ENCODE measurements at places on chromosomes 13 and 19. TPM values are rescaled to one million over a fixed set of nuclear protein-coding genes. Genes with fewer than 3 reads are reported as not detected.
A peak's percentile ranks its signal among the peaks of the same experiment; 100 is the strongest.

GRCh38 chr13:44355621-44356020 is 18.0 kb upstream of the SERP2 start:
- no peak for DNase-seq

DNA sequence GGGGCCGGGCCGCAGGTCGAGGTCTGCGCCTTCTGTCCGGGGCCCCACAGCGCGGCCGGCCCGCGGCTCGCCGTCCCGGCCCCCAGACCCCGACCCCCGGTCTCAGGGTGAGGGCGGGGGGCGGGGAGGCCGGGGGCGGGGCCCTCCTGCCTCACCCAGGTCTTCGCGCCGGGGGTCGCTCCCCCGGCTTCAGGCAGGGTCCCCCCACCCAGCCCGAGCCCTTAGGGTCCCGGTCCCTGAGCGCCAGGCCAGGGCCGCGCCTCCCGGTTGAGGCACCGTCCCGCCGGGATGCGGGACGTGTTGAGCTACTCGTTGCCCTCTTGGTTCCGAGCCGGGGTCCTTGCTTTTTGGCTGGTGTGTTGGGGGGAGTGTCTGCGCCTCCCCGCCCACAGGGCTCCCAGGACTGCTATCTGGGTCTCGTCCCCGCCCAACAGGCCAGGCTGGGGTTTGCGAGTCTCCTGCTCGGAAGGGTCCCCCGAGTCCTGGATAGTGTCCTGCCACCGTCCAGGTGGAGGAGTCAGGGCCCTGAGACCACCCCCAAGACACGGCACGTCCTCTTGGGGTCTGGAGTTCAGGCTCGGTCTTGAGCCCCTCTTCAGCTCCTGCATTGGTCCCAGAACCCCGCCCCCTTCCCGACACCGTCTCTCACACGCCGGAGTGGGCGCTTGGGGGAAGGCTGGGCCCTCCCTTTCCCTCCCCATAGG is 452 bp downstream of the PIAS4 start:
- DNase-seq, result no peak

DNA sequence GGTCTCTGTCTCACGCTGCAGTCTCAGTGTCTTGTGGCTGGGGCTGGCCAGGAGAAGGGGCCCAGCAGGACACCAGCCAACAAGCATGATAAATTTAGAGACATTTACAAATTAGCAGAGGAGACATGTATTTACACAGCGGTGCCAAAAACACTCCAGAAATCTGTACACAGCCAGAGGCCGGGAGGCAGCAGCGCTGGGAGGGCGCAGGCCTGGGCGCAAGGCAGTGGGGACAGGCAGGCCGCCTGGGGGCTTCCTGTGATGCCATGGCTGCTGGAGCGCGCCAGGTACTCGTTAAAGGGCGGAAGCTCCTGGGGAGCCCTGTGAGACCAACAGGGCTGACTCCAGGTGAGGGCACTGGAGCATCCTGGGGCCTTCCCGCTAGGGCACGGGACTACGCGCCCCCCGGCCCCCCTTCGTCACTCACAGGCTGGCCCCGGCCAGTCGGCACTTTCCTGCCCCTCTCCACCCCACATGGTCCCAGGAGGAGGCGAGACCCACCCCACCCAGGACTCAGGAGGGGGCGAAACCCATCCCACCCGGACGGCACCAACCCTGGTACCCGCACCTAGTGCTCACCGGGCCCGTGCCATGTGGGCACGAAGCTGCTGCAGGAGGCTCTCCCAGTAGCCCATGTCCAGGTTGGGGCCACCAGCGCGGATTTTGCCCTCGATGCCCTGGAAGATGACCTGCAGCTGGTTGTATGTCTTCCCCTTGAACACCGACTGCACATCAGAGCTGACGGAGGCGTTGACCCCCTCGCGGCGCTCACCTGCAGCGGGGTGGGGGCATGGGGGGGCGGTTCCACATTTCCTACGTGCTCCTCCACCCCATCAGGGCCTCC is 7.4 kb upstream of the TBXA2R start:
- no peak for DNase-seq

DNA sequence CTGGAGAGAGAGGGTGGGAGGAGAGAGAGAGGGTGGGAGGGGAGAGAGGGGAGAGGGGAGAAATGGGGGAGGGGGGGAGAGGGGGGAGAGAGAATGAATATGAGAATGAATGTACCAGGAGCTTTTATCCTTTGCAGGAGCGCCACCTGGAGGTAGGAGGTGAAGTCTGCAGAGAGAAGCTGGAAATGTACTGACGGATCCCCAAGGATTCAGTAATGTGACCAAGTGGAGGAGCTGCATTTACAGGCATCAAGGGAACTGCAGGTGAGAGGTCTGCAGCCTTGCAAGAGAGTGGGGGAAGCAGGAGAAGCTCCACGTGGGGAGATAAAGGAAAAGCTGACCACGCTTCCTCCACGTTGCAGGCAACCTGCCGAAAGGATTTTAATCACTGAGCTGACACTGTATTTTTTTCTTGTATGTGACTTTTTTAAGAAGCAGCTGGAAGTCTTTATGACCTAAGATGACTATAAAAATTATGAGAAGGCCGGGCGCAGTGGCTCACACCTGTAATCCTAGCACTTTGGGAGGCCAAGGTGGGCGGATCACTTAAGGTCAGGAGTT is 33.7 kb downstream of the VSTM1 start:
- no peak for DNase-seq

- no peak for DNase-seq
Observed at GRCh38 chr13:97905517-97905916, 48.0 kb upstream of the IPO5 start.

The ZNF793 gene
- polyA plus RNA-seq, result 22.9 TPM

The TMTC4 gene
- polyA plus RNA-seq, result 37.5 TPM

- no peak for DNase-seq
Observed at GRCh38 chr13:58630794-58631193, 999.2 kb downstream of the PCDH17 start.

DNA sequence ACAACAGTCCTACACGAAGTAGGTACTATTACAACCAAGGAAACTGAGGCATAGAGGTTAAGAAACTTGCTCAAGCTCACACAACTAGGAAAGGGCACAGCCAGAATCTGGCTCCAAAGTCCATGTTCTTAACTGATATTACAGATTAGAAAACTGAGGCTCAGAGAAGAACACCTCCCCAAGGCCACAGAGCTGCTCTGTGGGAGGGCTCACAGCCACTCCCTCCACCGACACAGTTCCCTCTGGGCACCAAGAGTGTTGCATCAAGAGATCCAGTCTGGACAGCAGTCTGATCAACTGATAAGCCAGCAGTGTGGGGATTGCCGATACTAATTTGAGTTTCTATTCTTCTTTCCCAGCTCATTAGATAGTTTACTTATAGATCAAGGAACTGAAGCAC is 29.5 kb downstream of the SLC15A1 start:
- no peak for DNase-seq

- no peak for DNase-seq
Observed at GRCh38 chr13:32978278-32978677, 37.9 kb upstream of the KL start.

The ZNF699 gene
- 7.5 TPM for polyA plus RNA-seq

The FUT1 gene
- polyA plus RNA-seq, result 3.4 TPM

GRCh38 chr19:38684078-38684861 is 36.8 kb downstream of the ACTN4 start:
- no peak for DNase-seq

- no peak for DNase-seq
Observed at GRCh38 chr19:19409205-19409604, 3.7 kb downstream of the GATAD2A start.

The KLK2 gene
- 0.26 TPM for polyA plus RNA-seq

DNA sequence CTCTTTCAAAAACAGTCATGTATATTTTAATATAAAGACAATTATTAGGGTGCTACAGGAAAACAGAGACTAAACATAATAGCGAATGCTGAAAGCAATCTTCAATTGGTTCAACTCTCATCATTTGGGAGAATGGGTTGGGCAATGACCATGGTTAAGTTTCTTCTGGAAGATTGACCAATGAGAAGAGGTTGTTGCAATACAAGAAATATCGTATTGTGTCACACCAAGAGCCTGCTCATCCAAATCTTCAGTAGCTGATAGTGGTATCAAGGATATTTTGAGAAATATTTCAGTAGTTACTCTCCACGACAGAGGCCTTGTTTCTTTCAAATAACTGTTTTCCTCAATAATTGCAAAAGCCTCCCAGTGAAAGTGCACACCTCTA is 83.0 kb upstream of the FNDC3A start:
- DNase-seq, result no peak

GRCh38 chr19:19105365-19106055 is 32.8 kb downstream of the TMEM161A start:
- DNase-seq, result peak; percentile 58

The CACNA1A gene
- 3.1 TPM for polyA plus RNA-seq

The PNMA8C gene
- 0.50 TPM for polyA plus RNA-seq

DNA sequence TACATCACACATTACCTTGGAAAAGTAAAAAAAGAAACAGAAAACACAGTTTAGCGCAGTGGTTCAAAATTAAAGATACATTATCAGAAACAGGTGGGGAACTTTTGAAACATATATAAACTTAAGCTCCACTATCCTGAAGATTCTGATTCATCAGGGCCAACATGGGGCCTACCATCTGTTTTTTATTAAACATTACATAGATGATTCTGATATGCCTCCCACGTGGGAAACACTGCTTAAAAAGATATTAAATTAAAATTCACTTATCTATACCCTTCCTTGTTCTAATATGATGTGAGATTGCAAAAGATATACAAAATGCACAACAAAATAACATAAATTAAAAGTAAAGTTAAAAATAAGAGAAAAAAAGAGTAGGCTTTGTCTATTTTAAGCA is 125.0 kb downstream of the VWA8 start:
- DNase-seq, result no peak

DNA sequence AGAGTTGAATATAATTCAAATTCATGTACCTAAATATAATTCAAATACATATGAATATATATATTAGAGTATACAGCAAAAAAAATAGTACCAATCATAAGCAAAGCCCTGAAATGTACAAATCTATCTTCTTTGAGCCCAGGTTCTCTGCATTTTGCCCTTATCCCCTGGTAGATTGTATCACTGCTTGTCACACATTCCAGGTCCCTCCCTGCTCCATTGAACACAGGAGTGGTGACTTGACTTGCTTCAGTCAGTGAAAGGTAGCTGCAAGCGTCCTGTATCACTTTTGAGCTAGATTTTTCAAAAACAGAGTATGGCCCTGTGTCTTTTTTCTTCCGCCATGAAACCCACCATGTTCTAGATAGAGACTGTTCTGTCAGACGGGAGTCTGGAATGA is 369.4 kb downstream of the LIG4 start:
- no peak for DNase-seq

DNA sequence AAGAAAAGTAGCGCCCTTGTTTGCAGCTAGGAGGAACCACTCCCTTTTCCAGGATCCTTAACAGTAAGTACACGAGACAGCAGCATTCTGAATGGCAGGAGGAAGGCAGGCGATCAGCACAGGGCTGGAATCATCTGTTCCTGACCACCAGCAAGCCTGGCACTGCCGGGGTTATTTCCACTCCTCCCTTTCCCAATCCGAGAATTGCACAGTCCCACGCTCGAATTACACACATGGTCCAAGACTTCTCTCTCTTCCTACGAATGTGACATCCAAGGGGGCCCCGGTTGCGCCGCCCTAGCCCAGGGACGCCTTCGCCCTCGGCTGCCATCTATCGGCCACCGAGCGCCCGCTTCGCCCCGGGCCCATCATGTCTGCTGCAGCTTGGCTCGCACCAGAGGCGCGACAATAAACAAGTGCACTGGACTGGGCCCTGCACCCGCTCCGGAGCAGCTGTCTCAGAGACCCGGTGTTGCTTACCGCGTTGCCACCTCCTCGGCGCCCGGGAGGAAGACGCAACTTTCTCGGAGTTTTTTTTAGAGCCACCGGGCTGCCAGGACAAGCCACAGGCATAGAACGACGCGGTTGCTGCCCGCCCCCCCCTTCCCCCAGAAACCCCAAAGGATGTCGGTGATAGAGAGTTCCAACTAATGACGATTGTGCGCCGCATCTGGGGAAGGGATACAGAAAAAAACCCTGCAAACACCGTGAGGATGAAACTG is at the start of gene SLITRK5:
SLITRK5 (plus strand) TSS at position 341 of the 722 bp plus-strand sequence. CDS start 4,018 bp downstream, outside the sequence.
- no peak for DNase-seq

GRCh38 chr19:42303101-42303464 is 659 bp upstream of the PAFAH1B3 start:
- no peak for DNase-seq

The SLC17A7 gene
- polyA plus RNA-seq, result 0.62 TPM

GRCh38 chr13:110306340-110306959 is 507 bp downstream of the COL4A1 start:
- DNase-seq, result no peak

DNA sequence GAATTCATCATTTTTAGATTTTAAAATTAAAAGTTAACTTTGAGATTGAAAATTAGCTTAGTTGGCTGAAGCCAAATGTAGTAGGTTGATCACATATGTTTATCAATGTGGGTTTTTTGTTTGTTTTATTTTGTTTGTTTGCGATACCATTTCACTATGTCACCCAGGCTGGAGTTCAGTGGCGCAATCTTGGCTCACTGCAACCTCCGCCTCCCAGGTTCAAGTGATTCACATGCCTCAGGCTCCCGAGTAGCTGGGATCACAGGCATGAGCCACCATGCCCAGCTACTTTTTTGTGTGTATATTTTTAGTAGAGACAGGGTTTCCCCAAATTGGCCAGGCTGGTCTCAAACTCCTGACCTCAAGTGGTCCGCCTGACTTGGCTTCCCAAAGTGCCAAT is 665.7 kb upstream of the SLC10A2 start:
- no peak for DNase-seq

- no peak for DNase-seq
Observed at GRCh38 chr19:10070730-10071446, 15.2 kb upstream of the SHFL start.

- no peak for DNase-seq
Observed at GRCh38 chr19:30345686-30346085, 26.5 kb upstream of the ZNF536 start.

GRCh38 chr19:21474671-21475181 is 30.7 kb upstream of the ZNF429 start:
- peak; percentile 82 for DNase-seq

- DNase-seq, result no peak
Observed at GRCh38 chr19:55251341-55252081, 7.3 kb downstream of the PPP6R1 start.

DNA sequence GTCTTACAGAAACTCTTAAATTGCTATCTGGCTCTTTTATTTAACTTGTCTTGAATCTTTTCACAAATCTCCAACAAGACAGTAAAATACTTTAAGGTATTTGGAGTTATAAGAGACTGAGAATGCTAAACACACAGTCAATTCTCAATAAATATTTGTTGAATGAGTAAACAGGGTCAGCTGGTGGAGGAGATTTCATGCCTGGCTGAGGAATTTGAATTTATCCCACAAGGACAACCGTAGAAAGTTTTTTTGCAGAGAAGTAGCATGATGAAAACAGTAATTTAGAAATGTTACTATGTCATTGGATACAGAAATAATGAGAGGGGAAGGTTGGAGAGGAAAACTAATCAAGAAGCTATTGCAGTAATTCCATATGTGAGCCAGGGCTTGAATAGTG is 1223.7 kb downstream of the PCDH17 start:
- no peak for DNase-seq

Data from left renal pelvis (tissue), 4 donors.